ENCODE measurements at places on chromosomes 1 and 21.

GRCh38 chr1:229714306-229714705 lies 88.3 kb downstream of the URB2 start:
- DNase-seq, result no peak

DNA sequence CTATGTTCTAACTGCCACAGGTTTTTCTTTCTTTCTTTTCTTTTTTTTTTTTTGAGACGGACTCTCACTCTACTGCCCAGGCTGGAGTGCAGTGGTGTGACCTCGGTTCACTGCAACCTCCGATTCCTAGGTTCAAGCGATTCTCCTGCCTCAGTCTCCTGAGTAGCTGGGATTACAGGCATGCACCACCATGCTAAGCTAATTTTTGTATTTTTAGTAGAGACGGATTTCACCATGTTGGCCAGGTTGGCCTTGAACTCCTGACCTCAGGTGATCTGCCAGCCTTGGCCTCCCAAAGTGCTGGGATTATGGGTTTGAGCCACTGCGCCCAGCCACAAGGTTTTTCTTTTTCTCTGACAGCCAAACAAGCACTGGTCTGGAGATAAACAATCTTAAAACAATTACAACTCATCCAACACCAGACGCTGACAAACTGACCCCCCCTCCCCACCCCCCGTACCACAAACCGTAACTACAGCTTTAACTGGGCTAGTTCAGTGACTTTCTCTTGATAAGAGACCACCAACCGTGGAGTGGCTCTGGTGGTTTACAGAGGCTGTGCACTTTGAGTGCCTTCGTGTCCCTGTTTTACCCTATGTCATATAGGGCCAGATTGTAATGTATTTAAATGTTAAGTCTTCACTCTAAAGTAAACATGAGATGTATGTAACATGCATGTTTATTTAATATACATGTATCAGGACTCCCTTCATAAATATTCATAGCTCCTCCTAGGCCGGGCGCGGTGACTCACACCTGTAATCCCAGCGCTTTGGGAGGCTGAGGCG lies 19.5 kb upstream of the PUM1 start:
- DNase-seq, result no peak

DNA sequence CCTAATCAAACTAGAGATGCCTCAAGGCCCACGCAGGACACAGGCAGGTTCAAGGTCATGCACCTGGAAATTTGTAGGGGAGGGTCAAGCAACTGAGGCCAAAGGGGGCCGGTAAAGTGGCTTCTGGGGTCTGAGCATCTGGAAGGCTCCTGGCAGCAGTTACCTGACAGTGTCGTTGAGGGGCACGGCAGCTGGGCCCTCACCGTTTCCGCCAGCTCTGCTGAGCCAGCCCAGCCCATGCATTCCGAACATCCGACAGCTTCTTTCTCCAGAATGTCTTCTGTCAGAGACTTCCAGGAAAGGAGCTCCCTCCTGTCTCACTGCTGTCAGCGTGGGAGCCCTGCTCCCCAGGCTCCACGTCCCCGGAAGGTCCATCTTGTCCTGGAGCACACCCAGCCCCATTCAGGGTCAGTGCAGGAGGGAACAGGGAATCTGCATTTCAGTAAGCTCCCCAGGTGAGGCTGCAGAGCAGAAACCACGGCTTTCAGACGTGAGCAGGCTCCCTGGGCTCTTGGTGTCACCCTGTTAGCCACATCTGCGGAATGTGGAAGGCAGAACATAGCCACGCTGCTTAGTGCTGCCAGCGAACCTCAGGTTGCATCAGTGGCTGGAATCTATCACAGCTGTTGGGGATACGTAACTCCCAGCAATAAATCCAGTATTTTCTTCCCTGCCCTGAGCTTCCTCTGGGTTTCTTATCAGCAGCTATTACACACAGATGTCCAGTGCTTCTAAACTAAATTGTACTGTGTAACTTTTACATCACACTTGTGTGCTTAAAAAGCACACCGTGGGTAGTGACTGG lies 36.3 kb upstream of the FAM3B start:
- no peak for DNase-seq

DNA sequence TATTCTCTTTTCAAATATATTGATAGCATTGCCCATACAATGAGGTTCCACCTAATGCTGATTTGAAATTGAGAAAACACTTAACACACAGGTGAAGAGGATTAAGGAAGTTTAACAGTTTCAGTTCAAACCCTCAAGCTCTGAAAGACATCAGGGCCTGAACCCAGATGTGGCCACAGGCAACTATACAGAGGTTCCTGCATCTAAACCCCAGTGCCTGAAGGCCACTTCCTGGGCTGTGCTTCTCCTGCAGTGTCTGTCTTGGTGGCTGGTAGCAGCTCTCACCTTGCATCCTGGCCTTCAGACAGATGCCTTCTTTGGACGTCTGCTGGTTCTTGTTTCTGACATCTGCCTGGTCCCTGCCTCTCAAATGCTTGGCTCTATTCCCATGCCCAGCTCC lies 25.1 kb upstream of the NGF start:
- DNase-seq, result no peak

DNA sequence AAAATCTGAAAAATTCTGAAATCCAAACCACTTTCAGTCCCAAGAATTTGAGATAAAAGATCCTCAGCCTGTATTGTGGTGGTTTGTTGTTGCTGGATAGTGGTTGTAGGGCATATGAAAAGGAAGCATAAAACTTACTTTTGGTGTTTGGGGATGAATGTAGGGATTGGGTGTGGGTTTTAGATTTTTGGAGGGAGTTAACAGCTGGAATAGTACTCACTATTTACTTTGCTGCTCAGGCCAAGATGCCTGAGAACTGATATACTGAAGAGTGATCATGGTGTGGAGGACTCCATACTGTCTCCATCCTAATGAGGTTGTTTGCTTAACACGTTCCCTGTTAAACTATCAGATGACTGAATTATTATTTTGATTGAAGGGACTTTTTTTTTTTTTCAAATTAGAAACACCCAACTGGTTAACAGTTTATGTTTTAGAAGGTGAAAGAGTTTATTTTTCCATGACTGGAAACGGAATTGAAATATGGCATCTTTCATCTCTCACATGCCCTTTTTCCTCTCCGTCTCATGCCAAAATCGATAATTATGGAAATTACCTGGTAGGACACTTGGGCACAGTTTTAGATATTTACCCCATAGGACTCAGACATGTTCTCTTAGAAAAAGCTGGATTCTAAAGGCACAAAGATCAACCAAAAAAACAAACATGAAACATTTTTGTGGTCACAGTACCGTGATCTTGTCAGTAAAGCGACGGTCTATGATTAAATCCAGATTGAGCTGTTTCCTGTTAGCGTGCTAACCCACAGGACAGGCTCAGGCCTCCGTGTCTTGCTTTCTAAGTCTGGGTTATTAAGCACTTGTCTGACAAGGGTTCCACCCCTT lies 37.3 kb downstream of the RGL1 start:
- no peak for DNase-seq

DNA sequence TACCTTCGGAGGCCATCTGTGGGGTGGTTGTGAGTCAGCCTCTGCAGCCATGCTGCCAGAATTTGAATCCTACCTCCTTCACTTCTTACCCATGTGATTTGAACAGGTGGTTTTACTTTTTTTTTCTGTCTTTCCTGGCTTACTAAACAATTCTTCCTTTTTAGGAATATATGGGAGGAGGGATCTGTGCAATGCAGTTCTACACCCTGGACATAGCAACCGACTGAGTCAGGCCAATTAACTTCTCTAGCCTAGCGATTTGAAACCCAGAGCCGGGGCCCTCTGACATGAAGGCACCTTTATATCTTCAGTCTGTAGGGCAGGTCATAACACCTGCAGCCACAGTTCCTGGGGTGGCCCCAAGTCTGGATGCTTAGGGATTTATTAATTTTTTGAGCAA lies 83.6 kb downstream of the ST6GALNAC3 start:
- no peak for DNase-seq
